Activated CD4-positive, alpha-beta T cell treated with anti-CD3 and anti-CD28 coated beads, Interleukin-2, Interleukin-4, amounts not matched to agents 100 ng/mL and 50 ng/mL, durations not matched to agents 16 hours and 8 hours (primary cell): ENCODE measurements at places on chromosomes 7 and 10.

DNA sequence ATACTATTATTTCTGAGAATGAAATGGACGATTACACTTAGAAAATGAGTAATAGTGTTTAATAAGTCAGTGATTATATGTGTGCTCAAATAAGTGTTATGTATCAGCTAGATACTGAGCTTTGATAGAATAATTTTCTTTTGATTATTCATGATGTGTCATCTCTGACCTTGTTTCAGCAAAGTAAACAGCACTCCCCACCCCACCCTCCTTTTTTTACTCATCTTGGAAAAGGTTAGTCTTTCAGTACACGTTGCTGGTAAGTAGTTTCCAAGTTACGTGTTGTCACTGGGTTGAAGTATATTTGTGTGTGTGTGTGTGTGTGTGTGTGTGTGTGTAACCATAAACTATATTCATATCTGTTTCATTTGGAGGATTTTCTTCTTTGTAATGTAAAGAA is 84.1 kb downstream of the GNAI1 start:
- DNase-seq = peak; percentile 32

GRCh38 chr7:135845415-135846075 is 96.9 kb upstream of the FAM180A start:
- DNase-seq = no peak

- no peak for DNase-seq
Observed at GRCh38 chr7:105187302-105188169, 173.5 kb downstream of the KMT2E start.

DNA sequence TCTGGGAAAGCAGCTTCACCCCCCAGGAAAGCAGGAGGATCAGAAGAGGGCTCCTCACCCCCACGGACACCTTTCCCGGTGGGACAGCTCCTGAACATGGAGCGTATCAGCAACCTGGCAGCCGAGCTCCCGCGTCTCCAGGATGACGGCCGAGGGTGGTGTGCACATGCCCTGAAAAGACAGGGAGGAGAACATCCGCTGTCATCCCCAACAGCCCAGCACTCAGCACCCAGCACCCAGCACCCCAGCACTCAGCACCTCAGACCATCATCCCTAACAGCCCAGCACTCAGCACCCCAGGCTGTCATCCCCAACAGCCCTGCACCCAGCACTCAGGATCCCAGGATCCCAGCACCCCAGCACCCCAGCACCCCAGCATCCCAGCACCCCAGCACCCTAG is 3.9 kb upstream of the CFAP46 start:
- no peak for DNase-seq

DNA sequence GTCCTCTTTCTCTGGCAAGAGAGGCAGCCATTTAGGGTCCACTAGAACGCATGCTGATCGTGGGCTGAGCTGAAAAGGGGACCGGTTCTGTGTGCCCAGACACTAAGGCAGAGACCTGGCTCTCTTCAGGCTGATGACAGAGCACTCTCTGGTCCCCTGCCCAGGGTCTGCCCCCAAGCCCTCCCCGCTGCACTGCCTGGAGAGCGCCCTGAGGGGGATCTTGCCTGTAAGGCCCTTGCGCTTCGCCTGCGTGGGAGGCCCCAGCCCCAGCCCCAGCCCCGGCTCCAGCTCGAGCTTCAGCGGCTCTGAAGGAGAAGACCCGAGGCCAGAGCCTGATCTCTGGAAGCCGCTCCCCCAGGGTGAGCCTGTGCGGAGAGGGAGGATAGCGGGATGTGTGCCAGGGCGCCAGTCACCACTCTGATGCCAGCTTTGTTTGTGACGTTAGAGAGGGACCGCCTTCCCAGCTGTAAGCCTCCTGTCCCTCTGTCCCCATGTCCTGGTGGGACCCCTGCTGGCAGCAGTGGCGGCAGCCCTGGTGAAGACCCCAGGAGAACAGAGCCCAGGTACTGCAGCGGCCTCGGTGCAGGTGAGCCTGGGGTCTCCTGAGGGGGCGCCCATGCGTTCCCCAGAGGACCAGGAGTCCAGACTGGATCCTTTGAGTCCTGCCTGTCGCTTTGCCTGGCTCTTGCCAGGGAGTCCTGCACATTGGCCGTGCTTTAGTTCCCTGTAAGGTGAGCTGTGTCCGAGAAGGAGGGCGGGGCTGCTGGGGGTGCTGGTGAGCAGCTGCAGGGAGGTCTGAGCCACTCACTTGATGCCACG is 43.2 kb downstream of the ZNF467 start:
- DNase-seq = no peak

GRCh38 chr10:91251430-91252056 is 31.1 kb downstream of the PCGF5 start:
- peak; percentile 65 for DNase-seq

- no peak for DNase-seq
Observed at GRCh38 chr7:11261470-11261869, 287.8 kb downstream of the PHF14 start.

DNA sequence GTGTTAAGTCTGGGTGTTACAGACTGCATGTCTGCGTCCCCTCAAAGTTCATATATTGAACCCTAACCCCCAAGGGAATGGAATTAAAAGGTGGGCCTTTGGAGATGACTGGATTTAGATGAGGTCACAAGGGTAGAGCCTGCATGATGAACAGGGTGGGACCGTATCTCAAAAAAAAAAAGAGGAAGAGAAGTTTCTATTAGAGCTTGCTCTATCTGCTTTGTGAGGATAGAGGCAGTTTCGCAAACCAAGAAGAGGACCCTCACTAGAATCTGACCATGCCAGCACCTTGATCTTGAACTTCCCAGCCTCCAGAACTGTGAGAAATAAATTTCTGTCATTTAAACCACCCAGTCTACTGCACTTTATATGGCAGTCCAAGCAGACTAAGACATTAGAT is 1.4 kb downstream of the KIN start:
- no peak for DNase-seq

GRCh38 chr10:18221123-18221522 is 80.9 kb downstream of the CACNB2 start:
- no peak for DNase-seq

DNA sequence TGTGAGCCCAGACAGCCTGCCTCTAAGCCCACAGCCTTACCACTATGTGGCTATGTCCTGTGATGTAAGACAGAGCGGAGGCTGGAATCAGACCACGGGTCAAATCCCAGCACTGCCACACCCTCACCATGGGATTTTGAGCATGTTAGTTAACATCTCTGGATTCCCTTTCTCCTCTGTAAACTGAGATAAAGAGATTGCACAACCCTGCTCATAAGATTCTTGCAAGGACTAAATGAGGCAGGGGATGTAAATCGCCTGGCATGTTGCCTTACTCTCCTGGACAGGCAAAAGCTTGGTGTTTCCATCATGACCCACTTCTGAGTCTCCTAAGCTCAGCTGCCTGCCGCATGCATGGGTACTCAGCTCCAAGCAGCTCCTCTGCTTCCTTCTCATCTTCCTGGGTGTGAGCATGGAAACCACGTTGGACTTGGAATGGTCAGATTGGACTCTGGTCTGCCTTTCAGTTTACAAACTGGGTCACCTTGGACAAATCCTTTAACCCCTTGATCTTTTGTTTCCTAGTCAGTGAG is 41.3 kb upstream of the MTURN start:
- no peak for DNase-seq

DNA sequence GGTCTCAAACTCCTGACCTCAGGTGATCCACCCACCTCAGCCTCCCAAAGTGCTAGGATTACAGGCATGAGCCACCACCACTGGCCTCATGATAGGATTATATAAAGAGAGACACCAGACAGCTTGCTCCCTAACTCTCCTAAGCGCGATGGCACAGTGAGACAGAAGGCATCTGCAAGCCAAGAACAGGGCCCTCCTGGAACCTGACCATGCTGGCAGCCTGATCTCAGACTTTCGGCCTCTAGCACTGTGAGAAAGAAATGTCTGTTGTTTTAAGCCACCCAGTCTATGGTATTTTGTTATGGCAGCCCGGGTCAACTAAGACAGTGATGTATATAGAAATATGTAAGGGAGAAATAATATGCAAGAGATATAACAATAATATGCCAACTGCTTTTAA is 51.2 kb downstream of the SRPK2 start:
- no peak for DNase-seq

- no peak for DNase-seq
Observed at GRCh38 chr7:76074972-76075370, 27.1 kb downstream of the MDH2 start.

GRCh38 chr10:13973742-13974141 is 357.0 kb downstream of the FRMD4A start:
- no peak for DNase-seq

DNA sequence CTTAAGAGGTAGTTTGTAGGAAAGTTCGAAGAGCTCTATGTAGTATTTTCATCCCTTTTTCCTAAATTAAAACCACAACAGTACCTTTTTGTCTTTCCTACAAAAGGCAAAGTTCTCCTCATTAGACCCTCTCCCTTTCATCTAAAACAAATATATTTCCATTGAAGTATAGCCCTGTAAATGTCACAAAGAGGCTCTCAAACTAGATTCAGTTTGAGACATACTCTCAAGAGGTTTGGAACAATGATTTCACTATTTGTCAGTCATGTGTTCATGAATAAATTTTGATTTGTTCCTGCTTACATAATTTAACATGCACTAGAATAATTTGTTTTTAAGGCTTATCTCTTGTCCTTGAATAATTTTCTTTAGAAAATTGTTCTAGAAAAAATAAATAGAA is 12.2 kb downstream of the TAS2R16 start:
- DNase-seq = no peak
